Sigmoid colon (tissue), 7 donors: ENCODE measurements at places on chromosomes 7 and 10. TPM values are rescaled to one million over a fixed set of nuclear protein-coding genes. Genes with fewer than 3 reads are reported as not detected.

The FGFBP3 gene
- 0.16 TPM for total RNA-seq

The C10orf88 gene
- total RNA-seq: 10.2 TPM

The TUBB8 gene
- total RNA-seq: not detected

- DNase-seq: no peak
Observed at GRCh38 chr7:7318601-7319000, 136.3 kb downstream of the C1GALT1 start.

DNA sequence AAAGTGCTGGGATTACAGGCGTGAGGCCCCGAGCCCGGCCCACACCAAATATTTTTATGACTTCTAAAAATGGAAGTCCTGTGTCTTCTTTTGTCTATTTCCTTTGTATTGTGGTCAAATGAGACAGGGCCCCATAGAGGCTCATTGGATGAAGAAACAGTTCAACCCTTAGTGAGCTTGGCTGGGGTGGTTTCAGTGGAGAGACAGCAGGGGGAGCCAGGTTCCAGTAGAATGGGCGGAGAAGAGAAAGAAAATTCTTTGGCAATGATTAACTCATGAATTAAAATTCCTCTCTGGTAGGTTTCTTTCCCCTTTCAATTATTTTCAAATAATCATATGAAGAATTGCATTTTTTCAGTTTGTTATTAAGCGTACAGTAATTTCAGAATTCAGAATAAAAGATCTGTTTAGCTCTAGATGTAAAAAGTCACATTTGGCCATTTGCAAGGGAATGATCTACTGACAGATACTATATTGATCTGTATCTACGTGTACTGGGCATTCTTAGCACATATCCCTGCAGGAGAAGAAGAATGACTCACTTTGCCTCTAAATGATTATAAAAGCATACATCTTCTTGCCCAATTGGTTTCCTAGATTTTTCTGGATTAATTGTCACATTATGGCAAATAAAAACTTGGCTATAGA, 43.2 kb downstream of the PNLIPRP3 start:
- DNase-seq: no peak

GRCh38 chr7:1099154-1099542, 11.2 kb downstream of the GPER1 start:
- no peak for DNase-seq

DNA sequence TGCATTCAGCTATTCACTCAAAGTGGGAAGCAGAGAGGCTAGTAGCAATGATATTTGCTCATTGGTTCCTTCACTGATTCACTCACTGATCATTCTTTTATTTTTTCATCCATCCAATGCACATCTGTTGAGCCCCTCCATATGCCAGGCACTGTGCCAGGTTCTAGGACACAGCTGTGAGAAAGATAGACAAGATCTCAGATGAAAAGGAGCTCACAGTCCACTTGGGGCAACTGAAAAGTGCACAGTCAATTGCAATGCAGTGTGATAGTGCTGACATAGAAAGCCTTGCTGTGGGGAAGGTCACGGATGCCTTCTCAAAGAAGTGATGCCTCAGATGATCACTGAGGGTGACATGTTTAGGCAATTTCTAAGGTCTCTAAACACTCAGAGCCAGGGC, 262.3 kb downstream of the PTEN start:
- DNase-seq: no peak

DNA sequence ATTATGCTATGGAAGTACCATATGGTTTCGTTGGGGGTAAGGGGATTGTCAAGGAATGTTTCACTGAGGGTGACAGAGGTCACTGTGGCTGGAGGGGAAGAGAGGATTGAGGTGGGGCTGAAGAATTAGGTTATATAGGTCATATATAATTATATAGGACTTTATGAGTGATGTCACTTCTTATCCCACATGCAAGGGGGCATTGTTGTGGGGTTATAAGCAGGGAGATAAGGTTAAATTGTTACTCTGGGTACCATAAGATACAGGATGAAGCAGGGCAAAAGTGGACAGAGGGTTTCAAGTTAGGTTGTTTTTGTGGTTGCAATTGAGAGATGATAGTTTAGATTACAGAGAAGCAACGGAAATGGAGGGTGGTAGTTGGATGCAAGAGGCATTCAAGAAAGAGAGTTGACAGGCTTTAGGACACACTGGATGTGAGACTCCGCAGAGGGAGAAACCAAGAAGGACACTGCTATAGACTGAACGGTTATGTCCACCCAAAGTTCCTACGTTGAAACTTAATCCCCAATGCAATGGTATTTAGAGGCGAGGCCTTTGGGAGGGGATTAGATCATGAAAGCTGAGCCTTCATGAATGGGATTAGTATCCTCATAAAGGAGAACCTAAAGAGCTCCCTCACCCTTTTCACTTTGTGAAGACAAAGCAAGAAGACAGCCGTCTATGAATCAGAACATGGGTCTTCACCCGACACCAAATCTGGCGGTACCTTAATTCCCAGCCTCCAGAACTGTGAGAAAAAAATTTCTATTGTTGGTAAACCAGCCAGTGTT, 7.0 kb upstream of the PRR15 start:
- no peak for DNase-seq

DNA sequence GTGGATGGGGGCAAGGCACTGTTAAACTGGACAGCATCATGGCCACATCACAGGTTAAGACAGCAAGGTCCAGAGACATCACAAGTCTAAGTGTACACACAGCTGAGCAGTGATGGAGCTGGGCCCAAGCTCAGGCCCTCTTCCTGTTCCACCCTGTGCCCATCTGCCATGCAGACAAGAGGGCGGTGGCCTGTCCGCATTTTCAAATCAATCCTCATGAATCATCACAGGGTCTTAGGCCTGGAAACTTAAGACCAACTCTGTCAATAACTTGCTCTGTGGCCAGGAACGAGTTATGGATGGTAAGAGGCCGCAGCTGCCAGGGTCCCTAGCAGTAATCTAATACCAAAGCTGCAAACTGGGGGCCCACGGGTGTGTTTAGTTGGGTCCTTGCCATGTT, 3.2 kb downstream of the C10orf105 start:
- no peak for DNase-seq

- DNase-seq: peak; percentile 74
Observed at GRCh38 chr10:60236869-60237524, 152.7 kb downstream of the ANK3 start.
